Natural killer cell treated with Interleukin-12 subunit alpha and Interleukin-12 subunit beta and Interleukin-15 and Interleukin-18, amount 100 ng/mL, for 72 hours (primary cell): ENCODE measurements at places on chromosomes 2 and 18. TPM values are rescaled to one million over a fixed set of nuclear protein-coding genes. Genes with fewer than 3 reads are reported as not detected.

DNA sequence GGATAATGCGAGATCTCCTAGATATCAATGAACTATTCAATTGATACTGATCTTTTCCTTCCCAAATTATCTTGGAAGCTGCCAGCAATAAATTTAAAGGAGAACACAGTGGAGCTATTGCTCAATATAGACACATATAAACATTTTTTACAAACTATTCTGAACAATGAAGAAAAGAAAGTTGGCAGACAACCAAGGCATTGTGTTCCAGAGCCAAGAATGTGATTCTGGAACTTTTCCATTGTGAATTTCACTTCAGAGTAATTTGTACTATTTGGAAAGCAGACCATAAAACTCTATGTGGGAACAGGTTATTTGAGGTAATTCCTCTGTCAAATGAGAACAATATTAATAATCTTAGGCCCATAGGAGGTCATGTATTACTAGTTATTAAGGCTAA is 588.2 kb downstream of the IRS1 start:
- DNase-seq, result no peak
- no peaks in the 10 kb centered on the region for H3K27me3 ChIP-seq
- no peak overlapping the region for H3K27ac ChIP-seq
- H3K4me3 ChIP-seq, result no peak overlapping the region
- no peaks in the 10 kb centered on the region for H3K36me3 ChIP-seq
- H3K4me1 ChIP-seq, result no peaks in the 10 kb centered on the region

- no peak overlapping the region for H3K27ac ChIP-seq
- no peak for DNase-seq
- H3K27me3 ChIP-seq, result no peaks in the 10 kb centered on the region
- no peaks in the 10 kb centered on the region for H3K4me1 ChIP-seq
- H3K36me3 ChIP-seq, result no peaks in the 10 kb centered on the region
- H3K4me3 ChIP-seq, result no peak overlapping the region
Observed at GRCh38 chr2:100041946-100042345, 100.4 kb downstream of the AFF3 start.

DNA sequence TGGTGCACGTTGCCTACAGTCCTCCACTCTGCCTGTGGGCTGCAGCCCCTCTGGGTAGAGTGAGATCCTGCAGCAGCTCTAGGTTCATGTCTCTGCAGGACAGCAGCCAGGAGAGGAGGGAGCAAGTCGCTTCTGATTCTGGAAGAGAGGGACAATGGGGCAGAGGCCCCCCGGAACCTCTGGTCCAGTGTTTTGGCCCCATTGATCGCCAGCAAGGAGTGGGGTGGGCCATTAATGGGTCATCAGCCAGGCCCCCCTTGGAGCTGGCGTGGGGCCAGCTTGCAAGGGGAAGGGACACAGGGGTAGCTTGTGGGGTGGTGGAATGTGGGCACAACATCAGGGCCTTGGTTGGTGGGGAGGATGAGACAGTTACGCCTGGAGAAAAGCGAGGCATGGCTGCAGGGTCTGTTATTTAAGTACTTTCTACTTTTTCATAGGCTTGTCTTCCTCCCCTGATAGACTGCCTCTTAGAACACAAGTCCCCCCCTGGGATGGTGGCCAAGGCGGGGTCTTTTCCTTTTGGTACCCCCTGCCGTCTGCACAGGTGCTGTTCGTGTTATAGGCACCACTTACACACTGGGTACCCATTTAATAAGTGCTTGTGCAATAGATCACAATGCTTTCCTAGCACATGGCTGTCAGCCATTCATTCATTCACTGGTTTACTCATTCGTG is 44.6 kb downstream of the INHBB start:
- no peak for DNase-seq
- H3K27ac ChIP-seq, result no peak overlapping the region
- H3K27me3 ChIP-seq, result peaks cover 7% of the 10 kb centered on the region
- no peak overlapping the region for H3K4me3 ChIP-seq

DNA sequence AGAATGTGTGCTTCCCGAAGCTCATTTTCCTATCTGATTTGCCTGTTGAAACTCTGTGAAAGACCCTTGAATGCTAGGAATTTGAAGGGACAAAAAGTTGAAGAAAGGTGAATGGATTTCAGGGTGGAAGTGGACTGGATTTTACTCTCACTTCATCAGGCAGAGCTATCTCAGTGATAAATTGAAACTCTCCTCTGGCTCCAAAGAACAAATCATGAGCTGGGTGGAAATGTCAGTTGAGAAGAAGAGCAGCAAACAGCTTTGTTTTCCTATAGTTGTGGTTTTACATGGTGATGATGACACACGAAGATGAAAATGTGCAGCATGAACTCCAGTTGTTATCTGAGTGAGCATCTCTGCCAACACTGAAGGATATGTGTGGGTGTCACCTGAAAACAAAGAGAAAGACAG is 34.4 kb downstream of the CD28 start:
- DNase-seq, result no peak
- peaks cover 16% of the 10 kb centered on the region for H3K4me1 ChIP-seq
- H3K36me3 ChIP-seq, result peaks cover 7% of the 10 kb centered on the region

DNA sequence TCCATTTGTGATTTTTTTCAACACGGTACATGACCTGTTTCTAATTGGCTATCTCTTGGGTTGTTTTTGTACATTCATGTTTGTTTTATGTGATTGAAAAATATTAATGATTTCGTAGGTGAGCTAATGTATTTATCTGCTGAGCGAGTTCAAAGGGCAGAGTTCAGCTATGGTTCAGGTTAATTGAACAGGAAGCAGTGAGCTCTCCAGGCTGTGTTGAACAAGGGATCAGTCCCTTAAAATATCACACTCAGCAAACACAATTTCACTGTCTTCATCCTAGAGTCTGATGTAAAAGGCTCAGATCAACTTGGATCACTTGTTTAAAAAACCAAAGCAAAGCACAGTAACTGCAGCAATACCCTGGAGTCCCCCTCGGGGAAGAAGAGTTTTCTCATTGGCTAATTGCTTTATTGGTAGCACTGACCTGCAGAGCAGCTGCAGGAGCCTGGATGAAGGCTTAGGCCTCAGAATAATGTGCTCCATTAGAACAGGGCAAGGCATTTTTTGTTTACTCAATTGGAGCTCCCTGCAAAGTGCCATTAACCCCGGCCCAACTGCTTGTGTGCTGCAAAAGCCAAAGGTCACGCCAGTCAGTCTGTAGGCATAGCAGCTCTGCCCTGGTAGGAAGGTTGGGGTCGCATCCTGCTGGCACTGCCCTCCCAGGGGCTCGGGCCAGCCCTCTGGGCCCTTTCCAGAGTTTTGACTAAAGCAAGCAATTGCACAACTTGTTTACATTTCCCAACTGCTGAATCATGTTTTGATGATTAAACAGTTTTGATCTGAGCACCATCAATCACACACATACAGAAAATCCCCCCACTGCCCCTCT is 10.5 kb downstream of the ONECUT2 start:
- H3K27me3 ChIP-seq, result peaks cover 50% of the 10 kb centered on the region
- H3K4me1 ChIP-seq, result peaks cover 3% of the 10 kb centered on the region
- H3K4me3 ChIP-seq, result no peak overlapping the region
- H3K27ac ChIP-seq, result no peak overlapping the region
- H3K36me3 ChIP-seq, result peaks cover 4% of the 10 kb centered on the region

GRCh38 chr18:50970006-50970405 is 2.2 kb downstream of the ELAC1 start:
- no peak overlapping the region for H3K27ac ChIP-seq
- no peaks in the 10 kb centered on the region for H3K27me3 ChIP-seq
- no peak overlapping the region for H3K4me3 ChIP-seq
- peaks cover 12% of the 10 kb centered on the region for H3K36me3 ChIP-seq
- H3K4me1 ChIP-seq, result peaks cover 41% of the 10 kb centered on the region

GRCh38 chr2:75130171-75130570 is 69.1 kb downstream of the TACR1 start:
- DNase-seq, result no peak
- H3K4me3 ChIP-seq, result no peak overlapping the region
- no peak overlapping the region for H3K27ac ChIP-seq
- no peaks in the 10 kb centered on the region for H3K36me3 ChIP-seq
- H3K4me1 ChIP-seq, result no peaks in the 10 kb centered on the region
- H3K27me3 ChIP-seq, result peaks cover 15% of the 10 kb centered on the region

GRCh38 chr2:112155331-112156151 is 17.4 kb downstream of the FBLN7 start:
- no peaks in the 10 kb centered on the region for H3K36me3 ChIP-seq
- no peak overlapping the region for H3K27ac ChIP-seq
- H3K27me3 ChIP-seq, result no peaks in the 10 kb centered on the region
- no peak for DNase-seq
- peaks cover 13% of the 10 kb centered on the region for H3K4me1 ChIP-seq

DNA sequence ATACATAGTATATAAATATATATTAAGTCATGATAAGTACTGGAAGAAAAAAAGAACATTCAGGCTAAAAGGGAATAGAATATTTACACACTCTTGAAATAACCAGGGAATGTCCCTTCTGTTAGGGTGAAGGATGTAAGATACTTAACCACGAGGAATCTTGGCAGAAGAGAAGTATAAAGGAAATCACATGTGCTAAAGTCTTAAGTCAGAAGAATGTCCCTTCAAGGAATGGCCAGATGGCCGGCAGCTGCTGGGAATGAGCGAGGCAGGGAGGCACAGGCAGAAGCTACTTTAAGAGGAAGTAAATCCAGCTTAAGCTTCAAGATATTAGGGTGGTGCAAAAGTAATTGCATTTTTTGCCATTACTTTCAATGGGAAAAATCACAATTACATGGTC is 5.5 kb downstream of the CCDC102B start:
- no peaks in the 10 kb centered on the region for H3K36me3 ChIP-seq
- no peaks in the 10 kb centered on the region for H3K4me1 ChIP-seq
- DNase-seq, result no peak
- no peak overlapping the region for H3K4me3 ChIP-seq
- H3K27ac ChIP-seq, result no peak overlapping the region
- H3K27me3 ChIP-seq, result no peaks in the 10 kb centered on the region

DNA sequence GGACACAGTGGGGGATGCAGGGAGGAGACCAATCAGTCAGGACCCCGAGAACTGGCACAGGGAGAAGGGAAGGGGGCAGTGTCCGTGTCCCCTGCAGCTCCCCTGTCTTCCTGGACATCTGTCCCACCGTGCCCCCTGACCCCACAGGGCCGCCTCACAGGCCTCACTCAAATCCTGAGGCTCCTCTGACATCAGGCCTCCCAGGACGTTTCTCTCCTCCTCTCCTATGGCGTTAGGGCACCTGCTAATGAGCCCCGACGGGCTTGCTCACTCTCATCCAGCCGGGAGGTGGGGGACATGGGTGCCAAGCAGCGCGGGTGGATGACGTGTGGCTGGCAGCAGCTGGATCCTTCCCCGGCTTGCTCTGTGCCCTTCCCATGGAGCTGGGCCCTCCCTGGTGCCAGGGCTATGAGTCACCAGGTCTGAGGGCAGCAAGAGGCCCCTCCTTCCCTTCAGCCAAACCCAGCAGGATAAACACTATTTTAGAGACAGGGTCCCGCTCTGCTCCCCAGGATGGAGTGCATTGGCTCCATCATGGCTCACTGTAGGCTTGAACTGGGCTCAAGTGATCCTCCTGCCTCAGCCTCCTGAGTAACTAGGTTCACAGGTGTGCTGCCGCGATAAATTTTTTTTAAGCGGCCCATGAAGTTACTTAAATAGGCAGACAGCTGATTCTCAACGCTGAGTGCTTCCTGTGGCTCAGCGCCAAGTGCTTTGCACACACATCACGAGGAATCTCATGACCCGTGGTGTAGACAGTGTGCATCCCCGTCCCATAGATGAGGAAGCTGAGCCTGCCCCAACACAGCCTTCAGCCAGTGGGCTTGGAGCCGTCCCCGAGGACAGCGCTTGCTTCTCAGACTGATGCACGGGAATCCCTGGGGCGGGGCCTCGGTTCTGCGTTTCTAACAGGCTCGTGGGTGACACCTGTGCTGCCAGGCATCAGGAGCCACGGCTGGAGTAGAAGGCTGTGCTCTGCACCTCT is 64.5 kb upstream of the HDAC4 start:
- no peaks in the 10 kb centered on the region for H3K36me3 ChIP-seq
- no peak overlapping the region for H3K4me3 ChIP-seq
- no peak overlapping the region for H3K27ac ChIP-seq
- no peaks in the 10 kb centered on the region for H3K27me3 ChIP-seq

- H3K4me3 ChIP-seq, result no peak overlapping the region
- no peaks in the 10 kb centered on the region for H3K4me1 ChIP-seq
- peaks cover 10% of the 10 kb centered on the region for H3K27me3 ChIP-seq
- no peak overlapping the region for H3K27ac ChIP-seq
Observed at GRCh38 chr18:48113691-48114090, 183.2 kb upstream of the SMAD2 start.

DNA sequence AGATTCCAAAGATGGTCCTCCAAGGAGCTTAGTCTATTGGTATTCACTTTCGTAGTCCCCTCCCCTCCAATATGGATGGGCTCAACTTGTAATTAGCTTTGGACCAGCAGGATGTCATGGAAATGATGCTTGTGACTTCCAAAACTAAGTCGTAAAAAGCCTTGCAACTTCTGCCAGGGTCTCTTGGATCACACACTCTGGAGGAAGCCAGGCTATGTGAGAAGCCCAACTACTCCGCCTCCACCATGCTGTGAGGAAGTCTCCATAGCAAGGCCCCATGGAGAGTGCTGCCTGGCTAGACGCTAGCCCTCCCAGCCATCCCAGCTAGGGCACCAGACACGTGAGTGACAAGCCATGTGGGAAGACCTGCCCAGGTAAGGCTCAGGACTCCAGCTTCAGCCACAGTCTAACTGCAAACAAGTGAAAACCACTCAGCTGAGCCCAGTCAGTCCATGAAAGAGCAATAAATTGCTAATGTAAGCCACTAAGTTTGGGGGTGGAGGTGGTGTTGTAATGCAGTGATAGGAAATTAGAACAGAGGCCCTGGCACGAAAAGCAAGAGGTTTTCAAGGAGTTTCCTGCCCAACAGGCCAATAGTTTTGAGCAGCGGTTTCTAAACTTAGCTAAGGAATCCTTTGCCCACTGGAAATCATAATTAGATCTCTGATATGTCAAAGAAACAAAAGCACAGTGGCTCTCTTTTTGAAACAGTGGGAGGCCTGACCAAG is 77.5 kb upstream of the GLI2 start:
- peaks cover 7% of the 10 kb centered on the region for H3K27me3 ChIP-seq
- no peak for DNase-seq
- H3K4me1 ChIP-seq, result no peaks in the 10 kb centered on the region

- no peaks in the 10 kb centered on the region for H3K27me3 ChIP-seq
- no peak overlapping the region for H3K4me3 ChIP-seq
- peak; percentile 34 for DNase-seq
- H3K4me1 ChIP-seq, result no peaks in the 10 kb centered on the region
Observed at GRCh38 chr2:241201445-241202267, 13.2 kb downstream of the ANO7 start.

GRCh38 chr2:73263540-73264331 is 20.5 kb downstream of the FBXO41 start:
- peaks cover 13% of the 10 kb centered on the region for H3K4me1 ChIP-seq
- H3K27me3 ChIP-seq, result no peaks in the 10 kb centered on the region
- DNase-seq, result no peak
- H3K4me3 ChIP-seq, result no peak overlapping the region

GRCh38 chr2:231489990-231490389 is 25.7 kb upstream of the NCL start:
- no peak overlapping the region for H3K27ac ChIP-seq
- DNase-seq, result no peak
- no peak overlapping the region for H3K4me3 ChIP-seq
- peaks cover 4% of the 10 kb centered on the region for H3K4me1 ChIP-seq
- no peaks in the 10 kb centered on the region for H3K36me3 ChIP-seq

- H3K27me3 ChIP-seq, result no peaks in the 10 kb centered on the region
- no peak overlapping the region for H3K4me3 ChIP-seq
- no peaks in the 10 kb centered on the region for H3K36me3 ChIP-seq
Observed at GRCh38 chr2:233981574-233982420, 64.6 kb downstream of the TRPM8 start.

CHRND gene
- not detected for total RNA-seq

LPIN2 gene
- total RNA-seq, result 57.8 TPM

SLC9A4 gene
- 0.14 TPM for total RNA-seq

LYG2 gene
- total RNA-seq, result not detected

SCYGR6 gene
- not detected for total RNA-seq

OSGEPL1 gene
- 11.0 TPM for total RNA-seq

SLC23A3 gene
- 2.4 TPM for total RNA-seq

TM4SF20 gene
- not detected for total RNA-seq
